ENCODE measurements at places on chromosomes 12 and 14.

GRCh38 chr14:81211844-81212243, 8.9 kb downstream of the GTF2A1 start:
- DNase-seq = no peak

DNA sequence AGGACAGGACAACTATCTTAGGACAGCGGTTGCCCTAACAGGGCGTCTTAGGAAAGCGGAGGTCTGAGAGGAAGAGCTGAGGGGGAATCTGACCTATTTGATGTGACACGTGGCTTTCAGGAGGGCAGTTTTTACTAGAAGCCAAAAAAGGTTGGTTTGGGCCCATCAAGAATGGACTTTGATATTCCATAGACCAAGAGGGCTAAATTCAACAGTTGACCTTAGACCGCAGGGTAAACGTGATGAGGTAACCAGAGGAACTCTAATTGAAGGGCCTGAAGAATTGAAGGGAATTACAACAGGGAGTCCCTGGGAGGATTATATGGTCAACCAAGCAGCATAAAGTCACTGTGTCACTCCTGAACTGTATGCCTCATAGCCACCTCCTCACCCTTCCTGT, 11.5 kb downstream of the C1S start:
- DNase-seq = no peak

GRCh38 chr12:24952389-24952788, 3.5 kb upstream of the BCAT1 start:
- DNase-seq = no peak

DNA sequence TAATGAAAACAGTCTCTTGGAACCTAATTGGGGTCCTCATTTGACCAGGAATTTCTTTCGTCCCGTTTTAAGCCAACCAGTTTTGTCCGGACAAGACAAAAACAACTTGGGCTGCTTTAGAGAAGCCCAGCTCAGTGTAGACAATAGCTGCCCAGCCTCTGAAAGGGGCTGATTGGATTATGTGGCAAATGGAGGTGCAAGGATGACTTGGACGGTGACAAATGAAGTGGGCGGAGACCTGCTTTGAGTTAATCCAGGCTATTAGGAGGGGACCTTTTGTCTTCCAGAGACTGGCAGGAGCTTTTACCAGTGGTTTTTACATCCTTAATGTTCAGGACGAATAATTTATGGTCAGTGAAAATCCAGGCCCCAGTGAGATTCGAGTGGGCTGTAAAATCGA, 4.8 kb downstream of the MEG3 start:
- DNase-seq = no peak

DNA sequence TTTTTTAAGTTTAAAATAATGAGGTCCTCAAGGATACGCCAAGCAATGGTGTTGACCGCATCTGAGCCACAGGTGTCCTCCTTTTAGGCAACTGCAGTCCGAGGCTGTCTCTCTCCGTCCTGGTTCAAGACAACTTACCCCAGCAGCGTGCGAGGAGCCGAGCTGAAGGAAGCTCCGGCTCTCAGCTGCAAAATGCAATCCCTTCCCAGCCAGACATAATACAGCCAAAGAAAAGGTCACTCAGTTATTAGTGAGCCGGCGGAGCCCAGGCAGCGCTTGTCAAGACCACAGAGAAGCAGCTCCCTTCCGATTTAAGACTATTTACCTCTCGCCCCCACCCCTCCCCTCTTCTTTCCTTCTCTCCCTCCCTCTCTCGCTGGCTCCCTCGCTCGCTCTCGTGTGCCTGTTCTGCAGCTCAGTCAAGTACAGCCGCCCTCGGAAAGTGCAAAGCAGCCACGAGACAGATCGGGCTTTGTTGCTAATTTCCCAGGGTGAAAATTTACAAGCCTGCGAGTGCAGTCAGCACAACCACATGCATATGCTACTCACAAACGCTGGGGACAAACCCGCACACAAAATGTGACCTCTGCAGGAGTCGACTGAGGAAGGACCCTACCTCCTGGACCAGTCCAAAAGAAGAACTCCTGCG, 363 bp upstream of the LMO3 start:
- DNase-seq = no peak

DNA sequence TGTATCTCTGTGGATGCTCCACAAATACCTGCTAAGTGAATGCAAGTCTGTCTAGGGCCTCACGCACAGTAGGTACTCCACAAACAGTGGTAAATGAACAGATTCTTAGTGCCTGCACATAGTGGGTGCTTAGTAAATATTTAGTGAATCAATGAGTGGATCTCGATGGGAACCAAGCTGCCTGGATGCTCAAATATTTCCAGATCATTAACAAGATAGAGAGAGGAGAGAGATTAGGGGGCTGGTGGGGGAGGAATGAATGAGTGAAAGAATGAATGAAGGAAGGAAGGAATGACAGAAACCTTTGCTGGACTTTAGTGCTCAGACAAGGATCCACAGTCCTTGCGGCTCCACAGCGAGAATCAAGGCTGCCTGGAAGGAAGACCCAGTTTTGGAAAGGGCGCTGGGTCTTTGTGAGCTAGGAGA, 118.2 kb downstream of the SCARB1 start:
- no peak for DNase-seq

Data from Peyer's patch (tissue), 4 donors.